Epithelial cell of proximal tubule (primary cell): ENCODE measurements at places on chromosomes 5 and 9. TPM values are rescaled to one million over a fixed set of nuclear protein-coding genes. Genes with fewer than 3 reads are reported as not detected.
A peak's percentile ranks its signal among the peaks of the same experiment; 100 is the strongest.

ACTBL2 gene
- total RNA-seq, result 2.2 and 2.3 TPM in 2 replicates

MCTP1 gene
- total RNA-seq, result 9.7 and 18.0 TPM in 2 replicates

FST gene
- total RNA-seq, result 0.14 and 0.40 TPM in 2 replicates

IL5 gene
- not detected in 2 replicates for total RNA-seq

TAF11L7 gene
- total RNA-seq, result not detected in 2 replicates

ENC1 gene
- 65.8 and 90.5 TPM in 2 replicates for total RNA-seq

CSF1R gene
- not detected in 2 replicates for total RNA-seq

FBXL17 gene
- 4.2 and 4.3 TPM in 2 replicates for total RNA-seq

IFNA21 gene
- total RNA-seq, result not detected in 2 replicates

SLC6A18 gene
- not detected in 2 replicates for total RNA-seq

ESM1 gene
- total RNA-seq, result 0.35 and 0.36 TPM in 2 replicates

- no peak for DNase-seq
Observed at GRCh38 chr9:104091708-104092107, 2.4 kb upstream of the SMC2 start.

DNA sequence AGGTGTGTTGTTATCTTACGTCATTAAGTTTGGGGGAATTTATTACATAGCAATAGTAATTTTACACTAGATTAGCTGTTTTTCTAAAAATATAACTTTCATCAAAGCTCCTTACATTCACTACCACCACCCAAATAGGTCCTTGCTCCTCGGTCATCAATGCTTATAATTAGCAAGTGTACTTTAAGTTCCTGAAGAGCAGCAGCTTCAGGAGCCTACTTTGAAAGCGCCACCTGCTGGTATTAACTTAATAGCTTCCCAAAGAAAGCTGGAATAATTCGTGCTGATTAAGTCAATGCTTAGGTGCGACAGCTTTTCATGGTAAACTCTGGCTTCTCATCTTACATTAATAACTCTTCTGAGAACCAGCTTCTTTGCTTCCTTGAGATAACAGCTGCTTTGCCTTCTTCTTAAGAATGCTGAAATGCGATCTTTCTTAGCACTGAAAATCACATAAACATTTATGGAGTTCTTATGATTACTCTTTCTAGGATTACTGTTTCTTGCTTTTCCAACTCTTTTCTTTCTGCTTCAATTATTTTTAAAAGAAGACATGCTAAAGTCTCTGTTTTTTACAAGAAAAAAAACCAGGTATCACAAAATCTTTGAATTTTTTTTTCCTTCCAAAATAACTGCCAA lies 10.0 kb upstream of the C5 start:
- DNase-seq, result no peak

DNA sequence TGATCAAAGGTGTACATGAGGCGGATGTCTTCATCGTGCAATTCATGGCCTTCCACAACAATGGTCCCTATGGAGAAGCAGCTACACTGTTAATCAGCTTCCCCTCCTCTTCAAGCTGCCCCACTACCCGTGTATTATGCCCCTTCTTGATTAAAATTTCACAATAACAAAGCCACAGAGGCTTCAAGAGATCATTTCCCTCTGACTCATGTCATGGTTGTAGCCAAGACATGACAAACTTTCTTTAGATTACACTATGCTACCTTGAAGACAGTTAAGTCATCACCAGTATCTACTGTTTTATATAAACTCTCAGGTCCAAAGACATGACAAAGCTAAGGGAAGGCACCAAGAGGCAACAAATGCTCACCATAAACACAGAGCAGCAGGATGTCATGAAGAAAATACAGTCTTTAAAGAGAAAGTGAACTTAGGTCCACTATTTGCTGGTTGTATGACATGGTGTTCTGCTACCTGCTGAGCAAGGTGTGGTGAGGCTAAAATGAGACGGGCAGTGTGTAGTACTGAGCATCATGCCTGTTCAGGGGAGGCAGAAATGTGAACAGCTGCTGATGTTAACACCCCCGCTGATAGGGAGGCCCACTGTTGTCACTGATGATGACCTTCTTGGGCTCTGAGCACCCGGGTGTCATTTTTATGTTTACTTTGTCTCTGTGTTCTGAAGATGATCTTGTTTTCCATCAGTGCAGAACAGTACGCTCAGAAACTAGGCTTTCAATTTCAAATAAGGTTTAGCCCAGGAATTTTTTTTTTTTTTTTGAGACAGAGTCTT lies 48.3 kb downstream of the IARS1 start:
- peak; percentile 66 for DNase-seq

- DNase-seq, result no peak
Observed at GRCh38 chr5:158898185-158899177, 201.2 kb downstream of the EBF1 start.

DNA sequence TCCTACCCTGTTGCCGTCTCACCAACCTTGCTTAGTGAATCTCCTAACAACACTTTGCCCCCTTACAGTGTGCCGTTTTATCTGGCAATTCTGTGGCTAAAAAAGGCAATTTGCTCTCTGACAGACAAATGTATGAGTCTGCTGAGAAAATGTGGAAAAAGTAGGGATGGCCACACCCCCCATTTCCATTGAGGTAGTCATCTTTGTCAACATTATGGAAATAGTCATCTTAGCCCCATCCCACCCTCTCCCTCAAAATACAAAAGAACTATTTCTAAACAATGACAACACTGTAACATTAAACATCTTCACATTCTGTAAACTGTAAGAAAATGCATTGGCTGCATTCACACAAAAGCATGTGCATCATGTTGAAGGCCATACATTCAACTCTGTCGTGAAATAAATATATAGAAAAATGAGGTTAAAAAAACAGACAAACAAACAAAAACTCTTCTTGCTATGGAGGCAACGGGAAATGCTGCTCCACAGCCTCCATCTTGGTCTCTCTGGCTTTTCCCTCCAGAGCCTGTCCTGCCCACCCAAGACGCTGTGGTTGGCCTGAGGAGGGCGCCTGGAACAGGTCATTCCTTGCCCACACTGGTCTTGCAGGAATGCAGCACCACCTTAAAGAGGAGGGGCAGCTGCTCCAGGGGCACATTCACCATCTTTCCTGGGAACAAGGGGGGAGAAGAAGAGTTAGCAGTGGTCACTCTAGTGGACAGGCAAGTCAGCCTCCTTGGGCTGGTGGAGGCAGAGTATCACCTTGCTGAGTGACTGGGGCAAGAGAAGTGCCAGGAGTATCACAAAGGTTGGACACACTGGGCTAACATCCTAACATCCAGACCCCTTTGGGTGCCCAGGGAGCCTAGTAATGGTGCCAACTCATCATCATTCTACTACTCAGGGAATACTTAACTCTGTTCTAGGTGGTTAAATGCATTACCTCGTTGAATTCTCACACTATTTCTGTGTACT lies 15.2 kb upstream of the NR5A1 start:
- no peak for DNase-seq

DNA sequence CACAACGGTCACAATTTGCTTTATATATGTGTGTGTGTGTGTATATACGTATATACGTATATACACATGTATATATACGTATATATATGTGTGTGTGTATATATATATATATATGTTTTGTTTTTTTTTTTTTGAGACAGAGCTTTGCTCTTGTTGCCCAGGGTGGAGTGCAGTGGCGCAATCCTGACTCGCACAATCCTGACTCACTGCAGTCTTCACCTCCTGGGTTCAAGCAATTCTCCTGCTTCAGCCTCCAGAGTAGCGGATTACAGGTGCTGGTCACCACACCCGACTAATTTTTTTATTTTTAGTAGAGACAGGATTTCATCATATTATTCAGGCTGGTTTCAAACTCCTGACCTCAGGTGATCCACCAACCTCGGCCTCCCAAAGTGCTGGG lies 3.1 kb downstream of the RNF38 start:
- DNase-seq, result no peak

DNA sequence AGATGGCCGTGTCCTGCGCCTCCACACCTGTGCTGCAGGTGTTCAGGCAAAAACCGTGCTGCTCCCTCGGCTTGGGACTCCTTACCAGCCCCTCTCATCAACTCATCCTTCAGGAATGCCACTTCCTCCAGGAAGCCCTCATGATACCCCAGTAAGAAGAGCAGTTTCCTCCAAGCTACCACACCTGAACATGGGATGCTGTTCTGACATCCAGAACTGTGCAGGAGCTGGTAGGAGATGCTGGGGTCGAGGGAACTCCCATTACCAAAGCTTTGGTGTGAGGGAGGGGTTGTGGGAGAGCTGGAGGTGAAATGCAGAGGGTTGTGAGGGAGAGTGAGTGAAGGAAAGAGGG lies 18.9 kb downstream of the CARD19 start:
- DNase-seq, result no peak

- DNase-seq, result no peak
Observed at GRCh38 chr9:86361176-86361575, 7.0 kb upstream of the TUT7 start.

- no peak for DNase-seq
Observed at GRCh38 chr9:72618811-72619210, 97.4 kb downstream of the TMC1 start.

- DNase-seq, result no peak
Observed at GRCh38 chr5:173839117-173839713, 48.9 kb upstream of the CPEB4 start.

DNA sequence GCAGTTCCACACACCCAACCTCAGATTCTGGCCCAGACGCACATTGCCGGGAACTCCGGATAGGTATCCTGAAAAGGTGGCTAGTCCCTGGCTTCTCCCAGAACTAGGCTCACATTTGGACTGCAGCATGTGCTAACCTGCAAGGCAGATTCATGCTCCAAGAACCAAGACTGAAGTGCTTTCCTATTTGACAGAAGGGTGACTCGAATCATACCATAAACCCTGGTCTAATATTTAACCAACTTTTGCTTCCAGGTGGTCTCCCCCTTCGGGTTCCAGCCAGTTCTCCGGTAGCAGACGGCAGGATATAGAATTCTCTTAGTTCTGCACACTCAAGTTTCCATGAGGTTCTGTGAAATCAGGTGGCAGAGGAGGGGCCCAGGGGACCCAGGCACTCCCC lies 7.6 kb downstream of the PTGES start:
- DNase-seq, result no peak

- no peak for DNase-seq
Observed at GRCh38 chr5:131952301-131952857, 6.9 kb upstream of the MEIKIN start.

DNA sequence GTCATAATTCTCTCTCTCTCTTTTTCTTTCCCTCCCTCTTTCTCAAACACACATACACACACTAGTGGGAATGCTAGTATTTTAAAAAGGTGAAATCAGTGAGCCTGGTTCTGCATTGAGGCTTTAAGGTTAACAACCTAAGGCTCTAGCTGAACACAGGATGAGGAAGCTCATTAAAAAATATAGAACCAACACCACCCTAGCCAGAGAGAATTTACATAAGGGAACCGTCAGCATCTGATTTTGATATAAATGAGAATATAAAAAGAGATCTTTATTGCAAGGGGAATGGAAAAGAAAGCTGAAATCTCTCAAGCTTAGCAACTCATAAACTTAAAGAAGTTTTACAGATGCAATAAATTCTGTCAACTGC lies 100.5 kb downstream of the MAMDC2 start:
- no peak for DNase-seq

DNA sequence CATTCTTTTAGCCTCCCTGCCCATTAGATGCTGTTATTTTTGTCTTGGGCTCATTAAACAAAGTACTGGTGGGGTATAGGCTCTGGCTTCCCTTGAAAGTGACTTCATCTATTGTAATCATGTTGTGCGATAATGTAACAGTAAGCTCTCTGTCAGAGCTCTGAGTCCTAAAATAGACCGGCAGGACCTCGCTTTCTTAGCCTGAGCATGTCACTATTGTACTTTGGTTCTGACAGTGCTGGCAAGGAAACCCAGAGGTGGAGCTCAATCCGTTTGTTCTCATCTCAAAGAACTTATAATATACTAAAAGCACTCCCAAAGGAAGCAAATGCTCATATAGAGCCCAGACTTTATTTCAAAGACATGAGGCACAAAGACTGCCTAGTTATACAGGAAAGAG lies 339.1 kb upstream of the CCNH start:
- DNase-seq, result no peak

DNA sequence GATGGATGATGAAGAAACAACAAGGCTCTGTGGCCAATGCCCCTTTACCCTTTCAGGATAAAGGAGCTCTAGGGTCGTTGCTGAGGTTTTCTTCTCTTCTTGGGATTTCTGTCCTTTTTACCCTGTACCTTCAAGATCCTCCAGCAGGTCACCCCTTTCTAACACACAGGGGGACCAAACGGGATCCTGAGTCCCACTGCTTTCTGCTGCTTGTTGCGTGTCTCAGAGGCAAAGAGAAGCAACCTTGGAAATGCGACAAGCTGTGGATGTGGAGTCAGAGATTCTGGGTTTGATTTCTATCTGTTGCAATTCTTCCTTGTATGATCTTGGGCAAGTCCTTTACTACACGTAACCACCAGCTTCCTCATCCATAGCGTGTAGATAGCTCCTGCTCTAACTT lies 20.5 kb downstream of the GLRA1 start:
- DNase-seq, result no peak

- DNase-seq, result no peak
Observed at GRCh38 chr9:97907046-97907445, 15.3 kb downstream of the TRMO start.

- DNase-seq, result no peak
Observed at GRCh38 chr9:3150074-3150473, 306.2 kb upstream of the PUM3 start.

- no peak for DNase-seq
Observed at GRCh38 chr5:135373736-135374515, 25.1 kb downstream of the MACROH2A1 start.

GRCh38 chr5:135979510-135979909 lies 24.7 kb upstream of the LECT2 start:
- no peak for DNase-seq

GRCh38 chr9:114371343-114371944 lies 16.3 kb downstream of the AKNA start:
- DNase-seq, result no peak

GRCh38 chr5:74579215-74579614 lies 61.3 kb downstream of the ENC1 start:
- DNase-seq, result no peak

DNA sequence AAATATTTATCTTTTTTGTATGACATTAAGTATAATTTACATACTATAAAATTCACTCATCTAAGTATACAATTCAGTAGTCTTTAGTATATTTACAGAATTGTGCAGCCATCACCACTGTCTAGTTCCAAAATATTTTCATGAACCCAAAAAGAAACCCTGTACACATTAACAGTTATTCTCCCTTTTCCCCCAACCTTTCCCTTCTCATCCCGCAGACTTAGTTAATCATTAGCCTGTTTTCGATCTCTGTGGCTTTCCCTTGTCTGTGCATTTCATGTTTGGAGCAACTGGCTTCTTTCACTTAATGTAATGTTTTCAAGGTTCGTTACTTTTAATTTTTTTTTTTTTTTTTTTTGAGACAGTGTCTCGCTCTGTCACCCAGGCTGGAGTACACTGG lies 37.5 kb downstream of the MTREX start:
- DNase-seq, result no peak
